NCI-H69 (cell line): ENCODE measurements at places on chromosomes 5 and 9.

- no peak for DNase-seq
These were observed 23.6 kb upstream of the CAST start for GRCh38 chr5:96638561-96638960.

GRCh38 chr5:109865637-109866036 lies 175.9 kb downstream of the MAN2A1 start:
- DNase-seq, result peak; percentile 53

- peak; percentile 46 for DNase-seq
These were observed 1.1 kb downstream of the MVB12B start for GRCh38 chr9:126327714-126328185.

DNA sequence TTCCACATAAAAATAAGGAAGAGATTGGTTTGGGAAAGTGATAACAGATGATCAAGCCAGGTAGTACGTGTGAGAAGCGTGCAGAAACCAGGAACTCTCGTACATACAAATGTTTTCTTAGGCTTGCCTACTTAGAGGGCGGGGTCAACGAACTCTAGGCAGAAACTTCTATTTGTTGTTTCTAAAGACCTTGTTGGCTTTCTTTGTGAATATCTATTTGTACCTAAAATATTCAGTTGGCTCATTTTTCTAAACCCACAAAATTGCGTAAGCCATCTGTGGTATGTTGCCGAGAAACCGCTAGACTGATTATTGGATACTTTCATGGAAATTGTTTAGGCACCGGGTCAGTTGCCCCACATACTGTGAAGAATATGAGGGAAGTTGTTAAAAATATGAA lies 458.5 kb downstream of the MAT2B start:
- no peak for DNase-seq
